ENCODE measurements at places on chromosomes 16 and 17.

DNA sequence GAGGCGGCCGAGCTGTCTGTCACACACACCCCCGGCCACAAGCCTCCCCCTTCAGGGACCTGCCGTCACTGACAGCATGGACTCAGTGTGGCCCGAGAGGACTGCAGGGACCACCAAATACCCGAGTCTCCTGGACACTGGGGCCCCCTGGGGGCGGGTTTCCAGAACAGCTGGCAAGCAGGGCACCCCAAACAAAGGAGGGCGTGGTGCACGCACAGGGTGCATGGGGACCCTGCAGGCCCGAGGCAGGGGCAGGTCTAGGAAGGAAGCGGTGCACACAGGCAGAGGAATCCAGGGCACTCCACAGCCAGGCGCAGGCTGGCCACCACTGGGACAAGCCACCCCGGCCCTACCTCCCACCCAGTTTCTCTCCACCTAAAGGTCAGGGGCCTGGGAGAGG, 28.7 kb upstream of the ENPP7 start:
- DNase-seq, result no peak

DNA sequence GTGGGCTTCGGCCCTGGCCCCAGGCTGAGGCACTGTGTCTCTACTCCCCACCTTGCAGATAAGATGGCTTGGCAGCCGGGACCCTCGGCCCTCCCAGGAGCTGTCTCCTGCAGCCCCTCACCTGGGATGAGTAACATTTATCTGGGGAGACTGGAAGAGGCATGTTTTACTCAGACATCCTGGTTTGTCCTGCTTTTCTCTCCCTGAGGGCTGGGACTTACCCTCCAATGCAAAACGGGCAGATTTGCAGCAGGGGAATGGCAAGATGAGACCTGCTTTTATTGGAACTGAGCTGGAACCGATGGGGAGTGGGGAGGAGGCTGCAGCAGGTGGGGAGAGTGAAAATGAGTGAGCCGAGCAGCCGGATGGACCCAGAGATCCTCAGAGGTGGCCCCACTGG, 27.3 kb upstream of the UBE2G1 start:
- DNase-seq, result no peak

DNA sequence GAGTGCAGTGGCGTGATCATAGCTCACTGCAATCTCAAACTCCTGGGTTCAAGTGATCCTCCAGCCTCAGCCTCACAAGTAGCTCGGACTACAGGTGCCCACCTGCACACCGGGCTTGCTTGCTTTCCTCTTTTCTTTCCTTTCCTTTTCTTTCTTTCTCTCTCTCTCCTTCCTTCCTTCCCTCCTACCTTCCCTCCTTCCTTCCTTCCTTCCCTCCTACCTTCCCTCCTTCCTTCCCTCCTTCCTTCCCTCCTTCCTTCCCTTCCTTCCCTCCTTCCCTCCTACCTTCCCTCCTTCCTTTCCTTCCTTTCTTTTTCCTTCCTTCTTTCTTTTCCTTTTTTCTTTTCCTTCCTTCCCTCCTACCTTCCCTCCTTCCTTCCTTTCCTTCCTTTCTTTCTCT, 225.5 kb downstream of the MRTFB start:
- no peak for DNase-seq

GRCh38 chr17:17900615-17901520, 64.1 kb upstream of the SREBF1 start:
- peak; percentile 58 for DNase-seq

DNA sequence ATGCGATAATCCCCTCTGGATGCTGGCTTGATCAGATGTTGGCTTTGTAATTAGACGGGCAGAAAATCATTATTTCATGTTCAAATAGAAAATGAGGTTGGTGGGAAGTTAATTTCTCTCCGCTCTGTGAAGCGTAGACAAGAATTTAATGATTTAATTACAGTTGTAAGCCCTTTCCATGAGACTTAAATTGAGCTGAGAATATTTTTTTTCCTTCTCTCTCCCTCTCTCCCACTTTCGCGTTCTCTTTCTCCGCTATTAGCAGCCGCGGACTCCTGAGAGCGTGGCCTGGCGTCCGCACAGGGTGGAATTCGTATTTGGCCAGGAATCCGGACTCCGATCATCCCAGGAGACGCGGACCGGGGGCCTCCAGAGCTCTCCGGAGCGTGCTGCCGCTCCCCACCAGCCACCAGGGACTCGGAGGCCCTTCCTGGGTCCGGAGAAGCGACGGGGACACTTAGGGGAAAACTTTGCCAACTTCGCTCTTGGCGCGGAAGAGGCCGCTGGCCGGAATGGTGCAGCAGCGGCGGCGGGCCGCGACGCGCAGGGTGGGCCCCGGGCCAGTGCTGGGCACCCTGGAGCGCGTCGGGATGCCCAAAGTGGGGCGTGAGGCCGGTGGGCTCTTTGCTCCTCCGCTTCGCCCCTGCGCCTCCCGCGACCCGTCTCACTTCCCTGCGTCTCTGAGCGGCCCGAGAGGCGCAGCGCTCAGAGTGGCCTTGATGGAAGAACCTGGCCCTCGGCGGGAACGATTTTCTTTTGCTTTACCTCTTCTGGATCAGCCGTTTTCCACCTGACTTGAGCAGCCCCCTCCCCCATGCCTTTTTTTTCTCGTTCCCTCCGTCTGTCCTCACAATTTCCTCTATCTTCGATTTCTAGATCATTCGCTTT, 3.6 kb upstream of the IRX3 start:
- no peak for DNase-seq

DNA sequence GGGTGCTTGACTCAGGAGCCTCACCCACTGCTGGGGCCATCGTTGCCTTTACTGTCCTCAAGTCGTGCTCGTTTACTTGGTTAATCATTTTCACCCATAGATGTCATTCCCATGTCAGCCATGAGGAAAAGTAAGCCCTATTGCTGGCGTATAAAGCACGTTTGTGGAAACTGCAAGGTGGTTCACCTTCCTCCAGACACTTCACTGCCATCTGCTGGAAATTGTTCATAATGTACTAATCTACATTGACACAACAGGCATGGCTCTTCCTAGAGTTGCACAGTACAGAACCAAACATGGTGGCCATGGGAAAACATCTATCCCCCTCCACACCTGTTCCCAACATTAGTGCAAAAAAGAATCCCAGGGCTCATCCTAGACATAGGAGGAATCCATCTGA, 116.6 kb downstream of the ZNF18 start:
- no peak for DNase-seq

- DNase-seq, result no peak
These were observed 2.0 kb upstream of the TRIM65 start for GRCh38 chr17:75898791-75899190.

- peak; percentile 80 for DNase-seq
These were observed 18.8 kb downstream of the ALOX15B start for GRCh38 chr17:8057691-8058114.

GRCh38 chr16:68907781-68908181, 64.5 kb downstream of the TANGO6 start:
- DNase-seq, result no peak

- DNase-seq, result no peak
These were observed 289.2 kb upstream of the FOXF1 start for GRCh38 chr16:86221085-86221484.

- DNase-seq, result no peak
These were observed 30.8 kb downstream of the ADCY9 start for GRCh38 chr16:4085405-4085970.

DNA sequence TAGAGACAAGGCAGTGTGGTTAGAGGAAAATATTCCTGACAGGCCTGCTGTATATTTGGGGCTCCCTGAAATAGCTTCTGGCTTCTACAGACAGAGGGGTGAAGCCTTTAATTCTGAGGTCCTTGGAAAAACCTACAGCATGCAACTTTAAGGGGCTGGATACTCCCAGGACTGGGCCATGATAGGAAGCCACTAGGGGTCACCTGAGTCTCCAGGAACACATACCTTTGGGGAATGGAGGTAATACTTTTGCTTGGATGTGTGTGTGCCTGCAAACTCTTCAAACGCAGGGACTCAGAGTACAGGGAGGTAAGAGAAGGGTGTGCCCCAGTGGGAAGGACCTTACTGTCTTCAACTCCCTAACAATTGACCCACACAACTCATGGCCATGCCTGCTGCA, 4.1 kb downstream of the ASIC2 start:
- DNase-seq, result no peak

- DNase-seq, result no peak
These were observed at the start of gene CHST6 for GRCh38 chr16:75495076-75495674. TSS of gene CHST6 (minus strand) at chr16:75495441. CDS start at chr16:75479828, 15,613 bp downstream.

DNA sequence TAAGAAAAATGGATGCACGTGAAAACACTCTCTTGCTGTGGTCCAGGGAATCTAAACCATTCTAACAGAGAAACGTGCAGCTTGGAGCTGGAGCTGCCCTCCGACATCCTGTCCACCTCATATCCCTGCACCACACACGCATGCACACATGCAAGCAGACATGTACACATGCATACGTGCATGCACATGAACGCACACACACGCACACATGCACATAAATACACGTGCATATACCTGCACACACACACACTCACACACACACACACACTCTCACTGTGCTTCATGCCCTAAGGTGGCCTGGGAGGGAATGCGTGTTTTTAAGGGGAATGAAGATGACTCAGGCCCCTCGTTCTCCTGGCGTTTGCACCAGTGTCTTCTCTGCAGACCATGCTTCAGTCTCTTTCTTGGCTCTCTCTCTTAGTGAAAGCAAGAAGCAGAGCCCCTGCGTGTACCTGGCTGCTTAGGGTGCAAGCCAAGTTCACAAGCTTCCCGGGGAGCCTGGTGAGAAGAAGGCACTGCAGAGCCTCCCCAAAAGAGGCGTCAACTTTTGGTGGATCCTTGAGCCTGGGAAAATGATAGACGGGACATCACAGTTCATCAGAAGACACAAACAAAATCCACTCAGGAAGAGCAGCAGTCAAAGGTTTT, 72.8 kb downstream of the GOSR1 start:
- DNase-seq, result no peak

DNA sequence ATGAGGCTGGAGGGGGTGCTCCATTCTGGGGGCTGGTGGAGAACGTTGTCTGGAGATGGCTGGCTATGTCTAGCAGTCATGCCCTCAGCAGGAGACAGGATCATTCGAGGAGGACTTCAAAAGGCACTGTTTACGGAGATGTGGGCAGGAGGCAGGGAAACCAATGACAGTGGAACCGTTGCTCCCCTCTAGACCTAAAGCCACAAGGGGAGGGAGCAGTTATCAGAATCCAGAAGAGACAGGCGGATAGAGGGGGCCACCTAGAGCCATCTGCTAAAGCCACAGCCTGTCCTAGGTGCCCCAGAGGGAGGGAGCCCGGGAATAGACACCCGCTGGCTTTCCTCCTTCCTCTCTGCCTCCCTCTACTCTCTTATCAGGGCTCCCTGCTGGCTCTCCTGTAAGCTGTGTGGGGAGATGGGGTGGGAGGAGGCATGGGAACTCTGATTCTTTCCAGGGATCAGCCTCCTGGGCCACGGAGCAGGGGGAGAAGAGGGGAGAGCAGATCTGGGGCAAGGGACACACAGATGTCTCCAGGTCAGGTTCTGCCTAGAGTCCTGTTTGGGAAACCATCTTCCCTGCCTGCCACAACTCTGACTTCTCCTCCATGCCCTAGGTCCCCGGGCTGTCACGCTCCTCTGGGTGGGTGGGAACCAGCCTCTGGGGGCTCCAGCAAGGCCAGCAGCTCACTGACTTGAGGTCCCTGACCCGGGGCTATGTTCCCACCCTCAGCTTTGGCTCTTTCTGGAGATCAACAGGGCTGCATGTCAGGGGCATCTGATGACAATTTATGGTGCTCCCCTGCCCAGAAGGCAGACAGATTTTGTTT, 42.3 kb downstream of the IRX3 start:
- DNase-seq, result no peak

DNA sequence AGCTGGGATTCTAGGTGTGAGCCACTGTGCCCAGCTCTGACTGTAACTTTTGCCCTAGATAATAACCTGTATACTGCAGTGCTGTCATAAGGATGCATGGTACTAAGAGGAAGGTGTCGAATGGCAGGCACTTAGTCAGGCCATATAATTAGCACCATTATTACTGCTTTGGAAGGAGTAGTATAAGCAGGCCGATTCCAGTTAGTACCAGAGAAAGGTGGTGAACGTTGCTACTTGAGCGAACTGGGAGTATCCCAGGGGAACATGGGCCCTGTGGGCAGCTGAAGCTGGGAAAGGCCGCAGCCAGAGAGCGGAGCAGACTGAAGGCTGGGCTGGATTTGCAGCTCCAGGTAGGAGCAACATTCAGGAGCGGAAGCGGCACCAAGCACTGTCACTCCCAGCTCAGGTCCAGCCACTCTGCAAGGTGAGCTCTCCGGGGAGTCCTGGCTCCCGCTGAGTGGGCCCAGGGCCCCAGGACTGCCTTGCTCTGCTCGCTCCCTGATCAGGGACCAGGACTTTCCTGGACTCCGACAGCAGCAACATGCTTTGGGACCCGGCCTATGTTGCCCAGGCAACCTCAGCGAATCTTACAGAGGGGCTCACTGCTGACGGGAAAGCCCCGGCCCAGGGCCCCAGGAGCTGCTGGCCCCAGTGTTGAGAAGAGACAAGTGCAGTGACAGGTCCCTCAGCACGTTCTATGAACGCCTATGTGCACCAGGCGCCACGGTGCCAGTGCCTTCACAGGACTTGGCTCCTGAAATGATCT, 28.6 kb downstream of the C16orf74 start:
- no peak for DNase-seq

- DNase-seq, result no peak
These were observed 24.0 kb downstream of the SMARCE1 start for GRCh38 chr17:40623419-40624210.

DNA sequence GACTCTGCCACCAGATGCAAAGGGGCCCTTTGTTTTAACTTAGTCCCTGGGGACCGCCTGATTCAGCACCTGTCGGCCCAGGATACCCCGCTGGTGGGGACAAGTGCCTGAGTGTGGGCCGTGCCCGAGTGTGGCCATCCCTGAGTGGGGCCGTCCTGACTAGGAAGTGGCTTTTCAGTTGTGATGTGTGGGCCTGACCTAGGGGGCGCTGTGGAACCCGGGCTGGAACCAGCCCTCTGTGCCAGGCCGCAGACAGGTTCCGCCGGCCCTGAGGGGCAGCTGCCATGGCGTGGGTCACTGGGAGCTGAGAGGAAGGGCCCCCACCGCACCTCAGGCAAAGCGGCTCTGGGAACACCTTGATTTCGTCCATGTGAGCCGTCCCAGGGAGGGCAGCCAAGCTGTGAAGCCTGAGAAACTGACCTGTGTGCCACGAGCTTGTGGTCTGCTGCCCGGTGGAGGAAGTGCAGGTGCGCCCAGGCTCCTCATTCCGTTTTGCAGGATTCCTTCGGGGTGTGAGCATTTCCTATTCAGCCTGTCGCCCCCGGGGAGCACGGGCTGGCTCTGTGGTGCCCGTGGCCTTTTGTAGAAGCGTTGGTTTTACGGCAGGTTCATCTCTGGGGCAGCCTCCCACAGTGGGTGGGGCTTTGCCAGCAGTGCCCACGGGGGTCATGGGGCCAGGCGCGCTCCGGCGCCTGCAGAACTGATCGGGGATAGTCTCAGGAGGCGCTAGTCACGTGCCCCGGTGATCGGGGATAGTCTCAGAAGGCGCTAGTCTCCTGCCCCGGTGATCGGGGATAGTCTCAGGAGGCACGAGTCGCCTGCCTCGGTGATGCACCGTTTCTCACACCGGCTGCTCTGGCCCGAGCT, 5.3 kb downstream of the RPL13 start:
- DNase-seq, result no peak

GRCh38 chr17:44599298-44600175, 42.3 kb downstream of the FZD2 start:
- no peak for DNase-seq

All from NCI-H446 (cell line).